ENCODE measurements at places on chromosomes 12 and 14. TPM values are rescaled to one million over a fixed set of nuclear protein-coding genes. Genes with fewer than 3 reads are reported as not detected.
A peak's percentile ranks its signal among the peaks of the same experiment; 100 is the strongest.

DNA sequence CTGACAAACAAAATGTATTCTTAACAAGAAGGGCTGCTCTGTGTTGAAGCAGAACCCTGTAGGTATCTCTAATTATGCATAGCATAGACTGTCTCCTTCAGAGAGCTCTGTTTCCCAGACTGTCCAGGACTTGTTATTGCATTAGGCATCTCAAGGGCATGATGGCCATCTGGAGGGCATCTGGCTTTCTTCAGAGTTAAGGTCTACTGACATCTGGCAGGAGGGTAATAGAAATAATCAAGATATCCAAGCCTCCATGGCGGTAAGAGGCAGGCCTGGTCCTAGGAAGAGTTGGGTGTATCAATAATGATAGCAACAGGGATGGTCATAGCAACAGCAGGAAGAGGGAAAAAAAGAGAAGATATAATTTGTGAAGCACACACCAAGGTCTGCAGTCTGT, 161.2 kb downstream of the TTC8 start:
- H3K36me3 ChIP-seq, result peaks cover 5% of the 10 kb centered on the region
- no peak overlapping the region for H3K27ac ChIP-seq
- no peak overlapping the region for H3K4me3 ChIP-seq
- H3K27me3 ChIP-seq, result no peaks in the 10 kb centered on the region

SYCP3 gene
- 0.07 TPM for total RNA-seq

KRT72 gene
- total RNA-seq, result not detected

IAPP gene
- not detected for total RNA-seq

- H3K36me3 ChIP-seq, result peaks cover 16% of the 10 kb centered on the region
- H3K4me3 ChIP-seq, result no peak overlapping the region
Measured at GRCh38 chr12:62689042-62689839, 222.6 kb downstream of the MON2 start.

SMIM41 gene
- total RNA-seq, result not detected

DNA sequence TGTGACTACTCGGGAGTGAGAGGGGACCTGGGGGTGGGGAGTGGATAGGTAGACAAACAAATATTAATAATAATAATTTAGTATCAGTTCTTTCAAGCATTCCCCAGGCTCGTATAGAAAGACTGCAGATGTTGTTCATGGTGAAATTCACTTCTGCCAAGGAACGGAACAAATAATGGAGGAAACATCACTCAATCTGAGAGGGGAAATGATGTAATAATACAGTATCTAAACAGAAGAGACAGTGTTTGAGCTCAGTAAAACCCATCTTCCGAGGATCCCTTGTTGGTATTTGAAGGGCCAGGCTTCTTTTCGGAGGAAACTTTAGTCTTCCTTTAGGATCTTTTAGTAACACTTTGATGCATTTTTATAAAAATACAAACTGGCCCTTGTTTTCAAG, 114.2 kb downstream of the KCNK10 start:
- H3K36me3 ChIP-seq, result no peaks in the 10 kb centered on the region
- no peak for DNase-seq
- no peak overlapping the region for H3K27ac ChIP-seq
- no peaks in the 10 kb centered on the region for H3K4me1 ChIP-seq
- no peaks in the 10 kb centered on the region for H3K27me3 ChIP-seq

DNA sequence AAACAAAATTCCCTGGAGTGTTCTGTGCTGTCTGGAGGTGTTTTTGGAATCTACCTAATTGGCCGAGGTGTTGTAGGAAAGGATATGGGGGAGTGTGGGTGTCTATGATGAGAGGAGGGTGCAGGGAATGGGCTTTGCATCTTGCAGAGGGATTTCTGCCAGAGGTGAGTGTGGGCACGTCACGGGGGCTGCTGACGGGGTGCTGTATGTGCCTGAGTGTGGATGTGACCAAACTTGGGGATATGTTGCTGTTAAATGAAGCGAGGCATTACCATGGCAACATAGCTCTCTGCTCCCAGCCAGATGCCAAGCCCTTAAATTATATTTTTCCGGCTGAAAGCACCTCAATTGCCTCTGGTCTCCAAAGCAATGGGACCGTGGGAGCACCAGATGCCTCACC, 44.3 kb upstream of the SPTLC2 start:
- peak overlapping the region; percentile 17 for H3K4me3 ChIP-seq
- no peaks in the 10 kb centered on the region for H3K27me3 ChIP-seq
- H3K36me3 ChIP-seq, result no peaks in the 10 kb centered on the region
- no peak for DNase-seq
- H3K4me1 ChIP-seq, result peaks cover 30% of the 10 kb centered on the region
- no peak overlapping the region for H3K27ac ChIP-seq

KLHL33 gene
- not detected for total RNA-seq

KCNMB4 gene
- 0.22 TPM for total RNA-seq

DNA sequence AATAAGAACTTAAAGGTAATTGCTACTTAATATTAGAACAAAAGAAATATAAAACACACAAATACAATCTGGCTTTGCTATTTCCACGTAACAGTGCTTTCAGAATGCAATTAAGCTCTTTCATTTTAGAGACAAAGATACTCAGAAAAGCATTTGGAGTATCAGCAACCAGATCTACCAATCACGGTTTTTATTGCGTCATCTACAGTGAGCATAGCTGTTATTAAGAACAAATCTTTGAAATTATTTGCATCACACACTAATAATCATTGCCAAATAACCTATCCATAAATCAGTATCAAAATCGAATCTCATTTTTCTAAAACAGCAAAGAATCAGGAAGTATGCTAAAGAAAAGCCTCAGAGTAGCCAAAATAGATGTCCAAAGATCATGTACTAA, 26.9 kb upstream of the GARIN2 start:
- no peaks in the 10 kb centered on the region for H3K36me3 ChIP-seq
- no peak overlapping the region for H3K4me3 ChIP-seq
- H3K27ac ChIP-seq, result no peak overlapping the region
- H3K27me3 ChIP-seq, result no peaks in the 10 kb centered on the region
- peaks cover 3% of the 10 kb centered on the region for H3K4me1 ChIP-seq

SLC8A3 gene
- not detected for total RNA-seq

AKAP3 gene
- 0.31 TPM for total RNA-seq

- no peak overlapping the region for H3K4me3 ChIP-seq
- peaks cover 10% of the 10 kb centered on the region for H3K36me3 ChIP-seq
- no peak for DNase-seq
- H3K27me3 ChIP-seq, result no peaks in the 10 kb centered on the region
Measured at GRCh38 chr12:94309373-94309772, 150.3 kb downstream of the CEP83 start.

- H3K36me3 ChIP-seq, result no peaks in the 10 kb centered on the region
- no peaks in the 10 kb centered on the region for H3K27me3 ChIP-seq
- peaks cover 50% of the 10 kb centered on the region for H3K4me1 ChIP-seq
- H3K27ac ChIP-seq, result peak overlapping the region; percentile 70
- DNase-seq, result peak; percentile 76
- H3K4me3 ChIP-seq, result peak overlapping the region; percentile 51
Measured at GRCh38 chr12:76719171-76720041, 44.5 kb upstream of the ZDHHC17 start.

ZNF10 gene
- total RNA-seq, result 5.3 TPM

CLEC7A gene
- not detected for total RNA-seq

ADSS1 gene
- 2.7 TPM for total RNA-seq

GLT8D2 gene
- total RNA-seq, result 40.1 TPM

- no peaks in the 10 kb centered on the region for H3K27me3 ChIP-seq
- H3K4me1 ChIP-seq, result peaks cover 8% of the 10 kb centered on the region
- no peaks in the 10 kb centered on the region for H3K36me3 ChIP-seq
- DNase-seq, result no peak
Measured at GRCh38 chr12:67764946-67765619, 116.5 kb downstream of the DYRK2 start.

- peaks cover 44% of the 10 kb centered on the region for H3K4me1 ChIP-seq
- no peak overlapping the region for H3K27ac ChIP-seq
- peaks cover 13% of the 10 kb centered on the region for H3K36me3 ChIP-seq
- DNase-seq, result no peak
- no peaks in the 10 kb centered on the region for H3K27me3 ChIP-seq
Measured at GRCh38 chr12:6337958-6338433, 3.9 kb downstream of the TNFRSF1A start.

DNA sequence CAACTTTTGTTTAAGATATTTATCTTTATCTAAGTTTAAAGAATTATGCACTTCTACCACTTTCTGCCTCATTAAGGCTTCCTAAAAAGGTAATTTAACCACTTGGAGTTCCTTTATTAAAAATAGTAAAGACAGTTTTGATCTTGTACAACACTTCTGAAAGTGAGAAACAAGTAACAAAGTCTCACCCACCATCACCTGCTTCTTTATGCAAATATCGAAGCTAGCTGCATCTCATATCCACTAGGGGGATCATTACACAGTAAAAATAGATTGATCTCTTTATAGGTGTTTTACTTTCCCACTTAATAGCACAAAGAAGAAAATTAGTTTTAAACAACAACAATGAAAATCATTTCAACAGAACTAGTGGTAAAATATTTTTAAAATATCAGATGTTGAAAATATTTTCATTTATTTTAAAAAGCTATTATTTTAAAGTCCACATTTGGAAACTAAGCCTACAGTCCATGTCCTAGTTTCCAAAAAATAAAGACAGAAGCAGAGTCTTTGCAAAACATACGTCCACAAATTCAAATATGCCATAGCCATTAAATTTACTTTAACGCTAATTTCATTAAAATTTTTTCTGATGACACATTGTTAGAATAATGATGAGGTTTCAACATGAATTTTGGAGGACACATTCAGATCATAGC, 160.0 kb upstream of the SOX5 start:
- H3K36me3 ChIP-seq, result no peaks in the 10 kb centered on the region
- no peaks in the 10 kb centered on the region for H3K4me1 ChIP-seq

GRCh38 chr14:56561606-56562005, 18.0 kb upstream of the TMEM260 start:
- H3K27ac ChIP-seq, result no peak overlapping the region
- no peaks in the 10 kb centered on the region for H3K36me3 ChIP-seq
- peaks cover 13% of the 10 kb centered on the region for H3K27me3 ChIP-seq
- no peak for DNase-seq

CLEC4A gene
- 0.44 TPM for total RNA-seq

DNA sequence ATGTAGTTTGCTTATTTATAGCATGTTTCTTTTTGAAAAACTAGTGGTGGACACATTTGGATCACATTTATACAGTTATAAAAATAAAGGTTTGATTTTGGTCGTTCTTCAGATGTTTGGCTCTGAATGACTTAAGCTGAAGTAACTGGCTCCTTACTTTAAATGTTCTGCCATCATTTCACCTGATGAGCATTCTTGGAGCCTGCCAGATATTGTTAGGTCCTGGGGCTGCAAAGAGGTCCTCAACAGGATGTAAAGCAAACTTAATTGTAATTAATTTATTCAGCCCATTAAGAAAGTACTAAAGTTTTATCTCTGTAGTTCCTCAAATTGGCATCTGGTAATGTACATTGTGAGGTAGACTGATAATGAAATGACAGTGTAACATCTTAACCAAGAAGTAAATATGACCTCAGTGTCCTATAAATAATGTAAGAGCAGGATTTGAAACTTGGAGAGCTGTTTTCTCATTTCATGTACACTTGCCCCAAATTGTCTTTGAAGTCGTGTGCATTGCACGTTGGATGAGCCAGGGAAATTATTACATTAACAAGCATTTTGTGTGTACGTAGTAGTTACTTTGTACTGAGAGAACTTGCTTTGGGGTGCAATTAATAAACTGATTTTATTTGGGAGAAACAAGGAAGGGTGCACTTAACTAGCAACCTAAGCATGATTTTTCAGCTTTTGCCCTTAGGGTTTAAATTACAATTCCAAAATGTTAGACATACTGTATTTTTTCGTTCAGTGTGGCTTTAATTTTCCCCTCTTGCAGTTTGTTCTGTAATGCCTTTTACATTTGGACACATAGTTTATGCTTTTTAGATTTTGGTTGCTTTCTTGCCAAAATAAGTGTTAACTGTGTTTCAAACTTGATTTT, 7.5 kb downstream of the EIF5 start:
- H3K36me3 ChIP-seq, result peaks cover 78% of the 10 kb centered on the region
- no peak for DNase-seq
- peak overlapping the region; percentile 24 for H3K27ac ChIP-seq

CD27 gene
- not detected for total RNA-seq

DNA sequence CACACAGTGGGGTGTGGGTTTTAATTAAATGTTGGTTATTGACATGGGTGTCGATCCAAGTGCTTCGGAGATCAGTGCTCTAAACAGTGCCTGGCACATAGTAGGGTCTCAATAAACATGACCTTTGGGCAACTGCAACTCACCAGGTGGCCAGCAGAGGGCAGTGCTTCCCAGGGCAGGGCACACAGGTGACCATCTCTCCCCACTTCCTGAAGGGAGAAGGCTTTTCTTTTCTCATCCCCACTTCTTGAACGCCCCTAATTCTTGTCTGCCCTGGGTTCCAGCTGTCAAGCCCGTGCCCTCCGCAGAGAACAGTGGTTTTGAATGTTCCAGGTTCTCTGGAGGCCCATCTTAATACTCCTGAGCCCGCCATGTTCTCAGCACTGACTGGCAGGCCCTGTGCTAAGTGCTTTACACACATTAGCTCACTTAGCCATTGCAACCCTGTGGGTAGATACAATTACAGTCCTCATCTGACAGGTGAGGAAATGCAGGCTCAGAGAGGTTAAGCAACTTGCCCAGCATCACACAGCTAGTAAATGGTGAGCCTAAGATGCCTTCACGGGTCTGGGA, 16.3 kb downstream of the RAPGEF3 start:
- H3K36me3 ChIP-seq, result no peaks in the 10 kb centered on the region
- DNase-seq, result no peak
- peaks cover 6% of the 10 kb centered on the region for H3K27me3 ChIP-seq
- H3K4me3 ChIP-seq, result no peak overlapping the region
- peaks cover 11% of the 10 kb centered on the region for H3K4me1 ChIP-seq

DNA sequence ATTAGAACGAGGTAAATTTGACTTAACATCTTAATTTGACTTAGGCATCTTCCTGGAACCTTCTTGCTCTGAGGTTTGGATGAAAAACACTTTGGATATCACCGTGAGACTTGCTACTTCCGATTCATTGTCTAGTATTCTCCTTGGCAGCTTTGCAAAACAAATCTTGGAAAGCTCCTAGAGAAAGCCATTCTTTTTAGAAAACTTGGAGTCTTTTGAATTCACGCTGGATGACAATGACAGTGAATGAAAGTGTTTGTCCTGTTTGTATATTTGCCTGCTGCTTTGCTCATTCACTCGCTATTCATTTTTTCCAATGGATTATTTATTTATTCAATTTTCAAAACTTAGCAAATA, 222.1 kb upstream of the HMGA2 start:
- DNase-seq, result no peak
- peak overlapping the region; percentile 88 for H3K4me3 ChIP-seq
- 0 out of 2 replicates have a peak, but pooled peaks cover 2% of the 10 kb centered on the region for H3K27me3 ChIP-seq
- peak overlapping the region; percentile 93 for H3K27ac ChIP-seq
- peaks cover 28% of the 10 kb centered on the region for H3K36me3 ChIP-seq

DNA sequence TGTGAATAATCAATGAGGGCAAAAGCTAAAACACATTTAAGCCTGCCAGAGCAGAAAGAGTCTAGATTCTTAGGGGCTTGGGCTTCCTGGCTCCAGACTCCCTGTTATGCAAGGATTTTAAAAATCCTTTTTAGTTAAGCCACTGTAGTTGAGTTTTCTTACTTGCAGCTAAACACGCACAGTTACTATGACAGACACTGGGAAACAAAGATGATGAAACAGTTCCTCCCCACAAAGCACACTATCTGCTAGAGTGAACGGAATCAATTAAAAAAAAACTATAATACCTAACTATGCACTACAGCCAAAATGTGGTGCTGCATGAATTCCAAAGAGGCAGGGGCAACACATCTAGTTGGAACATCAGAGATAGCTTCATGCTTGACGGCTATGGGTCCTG, 28.2 kb downstream of the RPS6KA5 start:
- no peak overlapping the region for H3K4me3 ChIP-seq
- H3K27me3 ChIP-seq, result no peaks in the 10 kb centered on the region
- no peaks in the 10 kb centered on the region for H3K36me3 ChIP-seq
- H3K4me1 ChIP-seq, result no peaks in the 10 kb centered on the region
- no peak for DNase-seq

- DNase-seq, result peak; percentile 80
- peaks cover 41% of the 10 kb centered on the region for H3K4me1 ChIP-seq
- peak overlapping the region; percentile 28 for H3K4me3 ChIP-seq
- H3K36me3 ChIP-seq, result no peaks in the 10 kb centered on the region
Measured at GRCh38 chr14:103624860-103625259, 4.2 kb upstream of the KLC1 start.

All from HFFc6 (cell line).